ENCODE measurements at places on chromosomes 5 and 9.

DNA sequence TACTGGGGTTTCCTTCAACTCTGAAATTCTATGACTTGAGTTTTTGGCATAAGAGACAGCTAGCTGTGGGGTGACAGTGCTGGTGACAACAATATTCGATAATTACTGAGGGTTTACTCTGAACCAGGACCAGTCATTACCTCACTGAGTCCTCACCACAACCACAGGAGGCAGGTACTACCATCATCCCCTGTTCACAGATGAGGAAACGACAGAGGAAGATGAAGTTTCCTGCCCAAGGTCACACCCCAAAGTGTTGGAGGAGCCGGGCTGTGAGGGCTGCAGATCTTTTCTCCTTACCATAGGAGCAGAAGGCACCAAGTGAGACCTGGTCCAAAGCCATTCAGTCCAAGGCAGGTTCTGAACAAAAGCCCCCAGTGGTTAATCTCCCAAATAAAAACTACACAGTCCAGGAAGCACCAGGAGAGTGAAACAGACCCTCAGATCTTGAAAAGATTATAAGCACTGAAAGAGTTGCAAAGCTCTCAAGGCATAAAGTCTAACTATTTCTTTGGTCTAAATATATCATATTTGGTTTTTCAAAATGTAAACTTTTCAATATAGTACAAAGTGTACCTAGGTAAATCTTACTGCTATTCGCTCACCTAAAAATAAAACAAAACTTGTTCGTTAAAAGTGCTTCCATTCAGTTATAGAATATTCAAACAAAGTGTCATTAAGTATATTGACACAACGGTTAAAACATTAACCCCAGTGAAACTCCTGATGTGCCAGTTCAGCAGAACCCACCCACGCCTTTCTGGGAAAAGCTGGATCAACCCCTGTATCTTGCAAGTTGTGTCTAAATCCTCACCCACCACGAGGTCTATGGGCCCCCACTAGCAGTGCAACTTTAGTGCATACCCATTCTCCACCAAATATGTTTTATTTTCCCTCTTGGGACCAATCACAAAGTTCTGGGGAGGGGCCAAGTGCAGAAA lies 82.6 kb upstream of the EQTN start:
- no peak for DNase-seq

DNA sequence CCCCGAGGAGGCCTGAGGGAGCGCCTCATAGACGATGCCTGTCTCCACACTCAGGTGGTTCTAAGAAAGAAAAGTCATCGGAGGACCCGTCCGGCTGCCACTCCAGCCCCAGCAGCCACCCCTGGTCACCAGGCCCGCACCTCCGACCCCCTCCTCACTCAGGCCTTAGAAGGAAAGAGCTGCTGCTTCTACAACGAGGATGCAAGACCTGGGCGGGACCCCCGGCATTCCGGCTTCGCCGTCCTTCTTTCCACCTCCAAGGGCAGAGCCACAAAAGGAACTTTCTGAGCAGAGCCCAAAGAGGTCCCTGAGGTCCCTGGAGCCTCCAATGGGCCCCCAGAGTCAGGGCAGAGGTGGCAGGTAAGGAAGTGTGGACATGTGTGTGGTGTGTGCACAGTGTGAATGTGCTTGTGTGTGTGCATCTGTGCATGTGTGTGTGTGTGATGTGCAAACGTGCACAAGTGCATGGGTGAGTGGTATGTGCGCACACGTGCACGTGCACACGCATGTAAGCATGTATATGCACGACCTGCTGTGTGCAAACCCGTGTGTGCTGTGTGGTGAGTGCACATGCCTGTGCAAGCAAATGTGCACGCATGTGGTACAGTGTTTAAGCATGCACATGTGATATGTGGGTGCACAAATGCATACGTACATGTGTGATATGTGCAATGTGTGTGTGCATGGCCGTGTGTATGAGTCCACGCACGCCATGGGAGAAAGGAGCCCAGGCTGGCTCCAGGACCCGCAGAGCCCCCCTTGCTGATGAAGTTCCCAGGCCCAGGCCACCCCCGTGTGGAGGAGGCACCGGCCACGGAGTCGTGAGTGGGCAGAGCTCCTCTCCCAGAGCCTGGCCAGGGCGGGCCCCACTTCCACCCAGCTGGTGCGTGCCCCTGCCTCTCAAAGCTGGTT lies 27.7 kb upstream of the TMEM250 start:
- DNase-seq: no peak

- no peak for DNase-seq
These were observed 152.8 kb downstream of the YIPF5 start for GRCh38 chr5:144017631-144018030.

GRCh38 chr9:33196736-33197135 lies 29.6 kb upstream of the B4GALT1 start:
- DNase-seq: no peak

GRCh38 chr9:4012441-4012840 lies 287.4 kb downstream of the GLIS3 start:
- no peak for DNase-seq

DNA sequence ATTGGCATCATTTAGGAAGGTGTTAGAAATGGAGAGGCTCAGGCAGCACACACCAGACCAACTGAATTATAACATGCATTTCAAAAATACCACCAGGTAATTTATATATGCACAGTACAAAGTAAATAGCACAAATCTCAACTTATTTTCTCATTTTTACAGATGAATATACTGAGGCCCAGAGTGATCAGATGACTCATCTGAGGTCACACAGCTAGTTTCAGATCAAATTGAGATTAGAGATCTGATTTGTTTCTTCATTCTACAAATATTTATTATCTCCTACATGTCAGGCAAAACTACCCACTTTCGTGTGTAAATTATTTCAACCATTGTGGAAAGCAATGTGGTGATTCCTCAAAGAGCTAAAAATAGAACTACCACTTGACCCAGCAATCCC lies 507.1 kb downstream of the TLE4 start:
- DNase-seq: no peak

DNA sequence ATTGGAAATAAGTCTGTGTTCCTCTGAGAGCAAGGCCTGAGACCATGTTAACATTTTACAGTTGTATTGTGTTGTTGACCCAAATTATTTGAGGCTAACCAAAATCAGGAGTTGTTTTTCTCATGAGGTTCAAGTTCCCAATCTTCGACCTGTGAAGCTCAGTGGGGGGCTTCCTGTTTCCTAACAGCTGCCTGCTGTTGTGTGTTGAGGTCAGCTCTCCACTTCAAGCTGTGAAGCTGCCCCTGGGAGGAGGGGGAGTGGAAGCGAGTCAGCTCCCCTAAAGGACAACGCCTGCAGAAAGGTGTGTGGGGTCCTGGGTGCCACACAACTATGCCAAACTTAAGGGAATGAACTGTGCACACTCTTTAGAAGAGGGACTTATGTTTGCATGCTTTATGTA lies 295.5 kb downstream of the IRX1 start:
- no peak for DNase-seq

GRCh38 chr5:109903061-109903460 lies 213.3 kb downstream of the MAN2A1 start:
- DNase-seq: no peak

DNA sequence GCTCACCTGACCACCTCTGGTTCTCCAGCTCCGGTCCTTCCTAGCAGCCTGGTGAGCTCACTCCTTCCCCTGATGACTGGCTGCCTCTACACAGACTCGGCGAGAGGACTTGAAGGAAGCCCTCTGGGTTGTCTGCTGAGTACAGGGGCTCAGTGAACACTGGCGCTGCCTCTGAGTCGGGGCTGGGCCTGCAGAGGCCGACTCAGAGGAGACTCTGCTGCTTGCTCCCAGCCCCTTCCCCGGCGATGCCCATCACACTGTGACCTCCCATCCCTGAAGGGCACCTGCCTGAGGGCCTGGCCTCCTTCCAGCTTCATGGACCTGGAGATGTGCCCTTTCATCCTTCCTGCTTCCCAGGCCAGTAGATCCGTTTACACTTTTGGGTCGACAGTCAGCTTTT lies 22.0 kb downstream of the CRB2 start:
- no peak for DNase-seq

DNA sequence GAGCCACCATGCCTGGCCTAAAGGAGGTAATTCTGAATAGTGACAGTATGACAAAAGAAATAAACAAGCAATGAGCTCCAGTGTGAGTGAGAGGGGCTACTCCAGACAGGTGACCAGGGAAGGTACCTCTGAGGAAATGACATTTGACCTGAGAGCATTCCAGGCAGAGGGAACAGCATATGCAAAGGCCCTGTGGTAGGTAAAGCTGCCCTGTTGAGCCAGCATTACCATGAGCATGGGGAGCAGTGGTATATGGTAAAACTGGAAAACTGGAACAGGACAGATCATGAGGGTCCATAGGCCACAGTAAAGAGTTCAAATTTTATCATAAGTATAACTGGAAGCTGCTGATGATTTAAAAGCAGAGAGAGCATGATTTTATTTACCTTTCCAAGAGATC lies 6.0 kb upstream of the SFXN1 start:
- DNase-seq: no peak

- no peak for DNase-seq
These were observed 97.3 kb upstream of the SPATA31C2 start for GRCh38 chr9:88235615-88236014.

GRCh38 chr5:154191467-154192261 lies 1.1 kb downstream of the GALNT10 start:
- DNase-seq: no peak

GRCh38 chr5:68479524-68479923 lies 264.0 kb downstream of the PIK3R1 start:
- DNase-seq: no peak
